ENCODE measurements at places on chromosomes 7 and 10.

- peak; percentile 39 for DNase-seq
Measured at GRCh38 chr10:43671659-43672531, 23.2 kb upstream of the ZNF32 start.

DNA sequence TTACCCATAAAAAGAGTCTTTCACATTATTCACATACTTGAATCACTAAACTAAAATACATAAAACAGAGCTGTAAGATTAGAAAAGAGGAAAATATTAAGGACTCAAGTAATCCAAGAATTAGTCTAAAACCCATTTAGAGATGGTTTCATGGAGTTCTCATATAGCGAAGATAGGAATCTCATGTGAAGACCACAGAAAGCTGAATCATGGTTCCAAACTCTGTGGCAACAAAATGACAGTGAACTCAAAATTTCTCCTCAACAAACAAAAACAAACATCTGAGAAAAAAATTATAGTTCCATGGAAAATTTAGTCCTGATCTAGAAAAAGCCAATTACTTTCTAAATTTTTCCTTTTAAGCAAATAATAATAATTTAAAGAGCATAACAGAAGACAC lies 34.6 kb downstream of the BAZ1B start:
- DNase-seq: no peak

DNA sequence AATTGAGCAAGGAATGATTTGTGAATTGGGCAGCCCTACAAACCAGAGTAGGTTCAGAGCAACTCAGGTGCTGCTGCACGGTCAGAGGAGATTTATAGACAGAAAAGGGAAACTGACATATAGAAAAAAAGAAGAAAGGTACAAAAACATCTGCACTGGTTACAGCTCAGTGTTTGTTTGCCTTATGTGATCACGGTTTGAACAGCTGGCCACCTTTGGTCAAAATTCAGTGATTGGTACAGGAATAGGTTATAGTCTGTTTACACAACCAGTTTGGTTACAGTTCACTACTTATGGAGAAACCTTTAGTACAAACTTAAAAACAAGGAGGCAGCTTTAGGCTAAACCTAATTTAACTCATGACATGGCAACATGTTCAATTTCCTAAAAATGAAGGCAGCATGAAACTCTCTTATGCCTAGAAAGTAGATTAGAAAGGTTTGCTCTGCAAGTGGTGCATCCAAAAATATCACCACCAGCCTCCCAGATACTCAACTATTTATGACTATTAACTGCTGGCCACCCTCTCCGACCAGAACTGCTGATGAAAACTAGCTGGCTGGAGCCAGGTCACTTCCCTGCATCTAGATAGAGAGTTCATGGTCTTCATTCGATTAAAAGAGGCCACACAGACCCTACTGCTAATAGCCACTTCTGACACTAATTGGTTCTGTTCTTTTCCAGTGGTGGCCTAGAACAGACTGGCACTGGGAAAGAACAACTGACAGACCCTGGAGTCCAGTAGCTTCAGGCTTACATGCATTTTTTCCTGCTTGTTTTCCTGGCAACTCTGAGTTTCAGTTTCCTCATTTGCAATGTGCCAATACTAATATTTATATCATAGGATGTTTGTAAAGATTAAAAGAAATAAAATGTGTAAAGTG lies 548.0 kb downstream of the CCSER2 start:
- DNase-seq: no peak

DNA sequence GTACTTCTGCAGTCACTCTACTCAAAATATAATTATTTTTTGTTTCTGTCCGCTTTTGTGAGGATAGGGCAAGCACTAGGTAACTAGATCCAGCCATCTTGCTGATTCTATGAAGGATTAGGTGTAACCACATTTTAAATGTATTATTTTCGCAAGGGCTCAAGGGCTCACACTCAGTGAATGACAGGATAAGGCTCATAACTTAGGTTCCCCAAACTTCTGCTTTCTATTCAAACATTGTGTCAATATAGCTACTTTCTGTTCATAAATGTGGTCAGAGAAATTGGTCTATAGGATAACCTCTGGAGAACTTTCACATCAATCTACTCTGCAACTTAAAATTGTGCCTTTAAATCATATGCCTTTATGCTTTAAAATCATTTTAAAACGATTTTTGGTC lies 1141.2 kb downstream of the SORCS1 start:
- no peak for DNase-seq

- DNase-seq: no peak
Measured at GRCh38 chr7:25789701-25790640, 362.0 kb upstream of the NFE2L3 start.

GRCh38 chr10:121813211-121813815 lies 114.5 kb downstream of the ATE1 start:
- DNase-seq: no peak

- no peak for DNase-seq
Measured at GRCh38 chr7:152905949-152906348, 146.4 kb downstream of the ACTR3B start.

GRCh38 chr10:84583501-84583900 lies 255.1 kb downstream of the CCSER2 start:
- no peak for DNase-seq

Measured in activated T-cell treated with anti-CD3 and anti-CD28 coated beads, Interleukin-2, amount 50 U/mL, for 72 hours (primary cell).